Effector CD8-positive, alpha-beta T cell (primary cell): ENCODE measurements at places on chromosomes 7 and 10.

DNA sequence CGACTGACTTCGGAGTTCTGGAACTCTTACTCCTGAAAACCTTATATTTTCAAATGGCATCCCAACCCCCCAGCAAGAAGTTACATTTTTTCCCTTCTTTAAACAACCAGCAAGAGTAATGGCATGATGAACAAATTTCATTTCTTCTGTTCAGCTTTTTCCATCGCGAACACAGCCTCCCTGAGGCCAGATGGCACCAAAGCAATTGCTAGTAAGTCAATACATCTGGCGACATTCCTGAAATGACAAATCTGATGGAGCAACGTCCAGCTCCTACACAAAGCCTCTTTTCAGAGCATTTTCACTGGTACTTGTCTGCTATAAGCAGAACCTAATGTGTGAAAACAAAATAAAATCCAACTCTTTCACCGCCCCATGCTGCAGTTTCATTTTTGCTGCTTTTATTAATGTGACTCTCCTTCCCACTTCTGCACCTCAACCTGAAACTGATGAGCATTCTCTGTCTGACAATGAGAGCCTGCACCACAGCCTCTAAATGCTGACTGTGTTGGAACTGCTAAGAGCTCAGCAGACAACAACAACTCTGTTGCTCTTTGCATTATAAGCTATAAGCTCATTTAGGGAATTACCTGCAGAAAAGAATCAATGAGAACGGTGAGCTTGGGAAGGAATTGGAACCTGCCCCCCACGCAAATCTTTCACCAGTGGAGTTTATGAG, 229.8 kb downstream of the FGFR2 start:
- no peak for DNase-seq

DNA sequence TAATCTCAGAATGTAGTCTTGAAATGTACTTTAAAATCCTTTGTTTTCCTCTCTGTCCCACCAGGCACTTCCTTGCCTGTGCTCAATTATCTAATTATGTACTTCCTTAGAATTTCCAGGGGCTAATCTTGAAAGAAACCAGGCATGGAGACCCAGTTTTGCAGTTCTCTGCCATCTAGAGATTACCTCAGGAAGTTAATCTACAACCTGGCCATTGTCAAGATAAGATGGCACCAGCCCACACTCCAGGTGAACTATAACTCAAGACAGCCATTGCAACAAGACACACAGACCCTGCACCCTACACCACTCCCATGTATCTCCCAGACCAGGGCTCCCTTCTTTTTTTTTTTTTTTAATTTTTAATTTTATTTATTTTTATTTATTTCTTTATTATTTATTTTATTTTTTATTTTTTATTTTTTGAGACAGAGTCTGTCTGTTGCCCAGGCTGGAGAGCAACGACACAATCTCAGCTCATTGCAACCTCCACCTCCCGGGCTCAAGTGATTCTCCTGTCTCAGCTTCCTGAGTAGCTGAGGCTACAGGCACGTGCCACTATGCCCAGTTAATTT, 85.9 kb upstream of the TRIM24 start:
- no peak for DNase-seq

DNA sequence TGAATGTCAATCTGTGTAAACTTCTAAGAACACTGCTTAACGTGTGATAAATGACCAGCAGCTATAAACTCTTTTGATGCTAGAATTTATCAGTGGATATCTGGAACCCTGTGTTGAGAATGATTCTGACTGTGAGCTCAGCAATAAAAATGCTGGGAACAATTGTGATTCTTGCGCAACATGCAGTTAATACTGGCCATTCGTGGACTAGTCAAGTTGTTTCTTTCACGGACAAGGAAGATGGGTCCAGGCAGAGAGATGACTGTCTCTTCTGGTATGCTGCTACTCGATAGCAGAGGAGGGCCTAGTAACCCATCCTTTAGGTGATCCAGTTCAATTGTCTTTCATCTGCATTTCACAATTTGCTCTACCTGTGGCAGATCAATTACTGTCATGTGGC, 394.8 kb upstream of the IGFBP3 start:
- DNase-seq: no peak

DNA sequence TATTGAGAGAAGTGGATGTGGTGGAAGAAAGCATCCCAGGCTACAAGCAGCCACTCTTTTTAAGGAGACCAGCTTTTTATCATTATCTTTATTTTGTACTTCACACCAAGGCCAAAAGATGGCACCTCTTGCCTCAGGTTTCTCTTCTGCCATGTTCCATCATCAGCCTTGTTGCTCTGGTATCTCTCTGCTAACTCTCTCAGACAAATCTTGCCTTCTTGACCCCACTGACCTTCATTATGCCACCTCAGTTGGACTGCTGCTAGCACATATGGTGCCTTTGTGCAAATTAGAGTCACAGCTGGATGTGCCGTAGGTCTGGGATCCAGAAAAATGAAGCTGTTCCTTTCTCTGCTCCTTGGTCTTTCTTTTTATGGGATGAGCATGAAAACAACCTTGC, 47.1 kb upstream of the DYNC1I1 start:
- DNase-seq: no peak
